ENCODE measurements at places on chromosomes 4 and X.

GRCh38 chr4:69640289-69640688 lies 847 bp upstream of the UGT2A2 start:
- DNase-seq = no peak

DNA sequence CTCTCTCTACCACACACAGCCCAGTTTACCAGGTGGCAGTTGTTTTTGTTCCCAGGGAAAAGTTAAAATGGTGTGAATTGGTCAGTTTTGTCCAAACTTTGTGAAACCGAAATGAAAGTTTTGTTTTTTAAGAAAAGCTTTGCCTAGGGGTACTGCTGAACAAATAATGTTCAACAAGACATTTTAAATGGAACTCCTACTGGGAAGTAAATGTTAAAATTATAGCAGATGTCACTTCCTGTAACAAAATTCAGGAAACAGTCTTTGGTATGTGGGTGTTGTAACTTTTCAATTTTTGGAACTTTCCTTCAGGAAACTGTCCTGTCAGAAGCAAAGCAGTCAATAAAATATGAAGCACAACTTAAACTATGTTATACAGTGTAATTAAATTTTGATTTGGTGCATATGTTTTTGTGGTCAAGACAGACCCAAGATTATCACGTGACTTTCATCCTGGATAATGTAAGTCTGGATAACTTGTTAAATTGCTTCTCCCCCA lies 79.5 kb downstream of the AFF1 start:
- DNase-seq = no peak

- DNase-seq = no peak
Measured at GRCh38 chrX:129000797-129001196, 522.5 kb downstream of the SMARCA1 start.

GRCh38 chr4:3009422-3009821 lies 46.1 kb downstream of the GRK4 start:
- DNase-seq = no peak

DNA sequence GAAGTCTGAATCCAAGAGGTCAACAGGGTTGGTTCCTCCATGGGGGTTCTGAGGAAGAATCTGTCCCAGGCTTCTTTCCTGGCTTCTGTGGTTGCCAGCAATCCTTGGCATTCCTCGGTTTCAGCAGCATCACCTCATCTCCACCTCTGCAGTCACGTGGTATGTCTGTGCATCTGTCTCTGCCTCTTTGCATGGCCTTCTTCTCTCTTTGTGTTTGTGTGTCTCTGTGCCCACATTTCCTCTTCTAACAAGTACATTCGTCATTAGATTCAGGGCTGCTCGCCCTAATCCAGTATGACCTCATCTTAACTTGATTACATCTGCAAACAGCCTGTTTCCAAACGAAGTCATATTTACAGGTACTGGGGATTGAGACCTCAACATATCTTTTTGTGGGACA lies 114.0 kb downstream of the BCOR start:
- no peak for DNase-seq

- no peak for DNase-seq
Measured at GRCh38 chr4:184470785-184471110, 3.6 kb downstream of the IRF2 start.

DNA sequence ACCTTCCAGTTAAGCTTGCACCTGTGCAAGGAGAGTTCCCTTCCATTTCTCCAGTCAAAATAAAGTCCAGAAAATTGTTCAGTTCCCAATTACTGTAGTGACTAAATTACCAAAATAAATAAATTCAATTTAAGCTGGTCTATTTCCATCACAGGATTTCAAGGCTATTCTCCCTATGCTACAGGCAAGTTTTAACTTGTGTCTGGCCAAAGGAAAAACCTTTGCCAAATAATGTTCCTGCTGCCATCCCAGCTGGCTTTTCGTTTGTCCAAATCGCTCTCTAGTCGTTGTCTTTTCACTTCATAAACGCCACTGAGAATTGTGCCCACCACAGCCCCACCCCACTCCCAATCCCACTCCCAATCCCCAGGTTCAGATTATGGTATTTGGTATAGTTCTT lies 2.4 kb downstream of the KCTD8 start:
- DNase-seq = no peak

GRCh38 chrX:368811-369562 lies 17.7 kb downstream of the PPP2R3B start:
- no peak for DNase-seq

DNA sequence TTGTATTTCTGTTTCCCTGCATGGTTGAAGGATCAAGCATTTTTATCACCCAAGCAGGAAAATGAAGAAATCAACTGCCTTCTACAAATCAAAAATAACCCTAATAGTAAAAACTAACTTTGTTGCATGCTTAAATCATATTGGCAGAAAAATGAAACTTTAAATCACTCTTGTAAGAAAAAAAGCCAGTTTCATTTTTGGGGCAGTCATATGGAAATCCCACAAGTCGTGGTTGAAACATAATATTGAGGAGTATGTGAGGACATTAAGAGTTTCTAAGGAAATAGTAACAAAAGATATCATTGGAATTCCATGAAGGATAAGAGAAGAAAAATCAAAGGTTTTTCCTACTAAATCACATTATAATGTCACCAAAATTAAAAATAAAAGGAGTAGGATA lies 8.4 kb downstream of the TEC start:
- DNase-seq = no peak

GRCh38 chr4:93267747-93268146 lies 560.8 kb upstream of the ATOH1 start:
- no peak for DNase-seq

GRCh38 chr4:124537971-124538370 lies 174.6 kb downstream of the ANKRD50 start:
- DNase-seq = no peak

DNA sequence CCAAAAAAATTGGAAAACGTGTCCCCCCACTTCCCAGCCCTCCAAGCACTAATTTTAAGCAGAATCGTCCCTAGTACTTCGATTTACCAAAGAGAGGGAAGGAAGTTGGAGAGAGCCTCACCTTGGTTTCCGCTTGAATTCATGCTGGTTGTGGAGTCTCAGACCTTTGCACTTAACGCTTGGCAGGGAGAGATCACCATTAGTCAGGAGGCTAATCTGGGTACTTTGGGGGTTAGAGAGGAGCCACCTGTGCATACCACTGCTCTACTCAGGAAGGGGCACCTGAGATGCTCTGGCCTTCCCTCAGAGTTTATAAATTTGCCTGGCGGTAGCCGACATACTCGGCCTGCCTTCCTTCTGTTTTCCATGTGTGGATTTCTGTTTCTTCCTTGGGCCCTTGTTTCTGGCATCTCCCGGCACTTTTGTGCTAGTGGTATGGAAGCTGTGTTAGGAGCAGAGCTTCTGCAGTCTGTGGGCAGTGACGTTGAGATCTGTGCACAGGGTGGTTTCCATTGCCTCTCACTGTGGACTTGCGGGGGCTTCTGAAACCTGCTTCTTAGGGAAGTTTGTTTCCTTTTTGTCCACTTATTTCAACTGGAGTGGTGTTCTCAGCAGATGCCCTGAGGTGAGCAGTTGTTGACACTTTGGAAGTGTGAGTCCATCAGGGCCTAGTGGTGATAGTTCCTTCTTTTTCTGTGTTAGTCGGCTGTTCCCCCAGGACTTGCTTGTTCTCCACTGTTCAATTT lies 104.2 kb downstream of the TMEM131L start:
- DNase-seq = no peak

DNA sequence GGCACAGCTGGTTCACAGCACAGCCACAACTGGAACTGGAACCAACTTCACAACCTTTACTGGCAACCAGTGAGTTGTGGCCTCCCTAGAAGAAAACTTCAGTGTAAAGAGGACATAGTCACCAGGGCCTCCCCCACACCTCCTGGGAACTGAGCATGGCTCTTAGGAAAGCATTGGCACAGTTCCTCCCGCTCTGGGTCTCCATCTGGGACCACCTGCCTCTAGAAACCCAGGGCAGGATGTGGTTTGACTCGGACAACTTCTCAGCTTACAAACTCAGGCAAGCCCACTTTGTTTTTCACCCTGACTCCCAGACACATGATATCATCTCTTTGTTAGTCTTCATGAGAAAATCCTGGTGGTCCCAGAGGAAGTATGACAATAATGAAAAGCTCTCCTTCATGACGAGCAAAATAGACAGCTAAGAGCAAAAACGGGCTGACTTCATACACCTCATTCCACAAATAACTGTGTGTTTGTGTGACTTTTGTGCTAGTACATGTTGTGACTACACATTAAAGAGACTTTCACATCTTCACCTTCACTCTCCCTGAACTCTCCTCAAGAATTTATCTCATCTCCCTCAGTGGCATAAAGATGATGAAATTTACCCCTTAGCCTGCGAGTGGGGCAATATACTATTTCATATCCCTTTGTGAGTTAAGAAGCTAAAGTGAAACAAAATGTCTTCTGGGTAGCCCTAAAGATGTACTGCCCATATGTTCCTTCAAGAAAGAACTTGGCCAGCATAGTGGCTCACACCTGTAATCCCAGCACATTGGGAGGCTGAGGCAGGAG lies 75.4 kb downstream of the SH3KBP1 start:
- DNase-seq = peak; percentile 54

DNA sequence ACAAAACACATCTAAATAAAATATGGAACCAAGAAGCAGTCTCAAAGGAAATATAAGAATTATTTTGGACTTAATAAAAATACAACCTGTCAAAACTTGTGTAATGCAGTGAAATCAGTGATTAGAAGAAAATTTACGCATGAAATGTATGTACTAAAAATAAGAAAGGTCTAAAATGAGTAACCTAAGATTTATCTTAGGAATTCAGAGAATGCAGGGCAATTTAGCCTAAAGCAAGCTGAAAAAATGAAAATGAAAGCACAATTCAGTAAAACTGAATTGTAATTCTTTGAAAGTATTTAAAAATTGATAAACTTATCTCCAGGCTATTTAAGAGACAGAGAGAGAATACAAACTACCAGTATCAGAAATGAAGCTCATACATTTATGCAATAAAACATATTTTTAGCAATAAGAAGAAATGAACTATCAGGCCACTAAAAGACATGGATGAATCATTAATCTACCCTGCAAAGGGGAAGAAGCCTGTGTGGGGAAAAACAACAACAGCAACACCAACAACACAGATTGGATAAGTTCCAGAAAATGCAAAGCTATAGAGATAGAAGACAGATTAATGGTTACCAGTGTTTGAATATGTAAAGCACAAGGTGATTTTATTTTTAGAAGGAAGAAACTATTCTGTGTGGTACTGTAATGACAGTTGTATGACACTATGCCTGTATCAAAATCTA lies 442.0 kb upstream of the ADGRL3 start:
- DNase-seq = no peak

DNA sequence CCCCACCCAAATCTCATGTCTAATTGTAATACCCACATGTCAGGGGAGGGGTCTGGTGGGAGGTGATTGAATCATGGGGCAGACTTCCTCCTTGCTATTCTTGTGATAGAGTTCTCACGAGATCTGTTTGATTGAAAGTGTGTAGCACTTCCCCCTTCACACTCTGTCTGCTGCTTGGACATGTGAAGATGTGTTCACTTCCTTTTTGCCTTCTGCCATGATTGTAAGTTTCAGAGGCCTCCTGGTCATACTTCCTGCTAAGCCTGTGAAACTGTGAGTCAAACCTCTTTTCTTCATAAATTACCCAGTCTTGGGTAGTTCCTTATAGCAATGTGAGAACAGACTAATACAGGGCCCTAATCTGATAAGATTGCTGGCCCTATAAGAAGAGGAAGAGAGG lies 1514.8 kb downstream of the RPA4 start:
- DNase-seq = no peak

GRCh38 chr4:182348779-182349326 lies 105.7 kb downstream of the TENM3 start:
- no peak for DNase-seq

DNA sequence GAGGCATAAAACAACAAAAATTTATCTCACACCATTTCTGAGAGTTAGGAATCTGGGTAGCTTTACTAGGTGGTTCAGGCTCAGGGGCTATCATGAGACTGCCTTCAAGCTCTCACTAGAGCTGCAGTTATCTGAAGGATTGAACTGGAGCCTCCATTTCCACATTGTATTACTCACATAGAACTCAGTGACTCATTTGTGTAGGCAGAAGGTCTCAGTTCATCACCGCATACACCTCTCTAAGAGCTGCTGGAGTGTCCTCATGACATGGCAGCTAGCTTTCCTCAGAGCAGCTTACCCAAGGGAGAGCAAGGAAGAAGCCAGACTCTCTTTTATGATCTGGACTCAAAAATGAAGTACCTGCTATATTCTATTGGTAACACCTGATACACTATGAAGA lies 389.2 kb downstream of the IQCM start:
- DNase-seq = no peak

DNA sequence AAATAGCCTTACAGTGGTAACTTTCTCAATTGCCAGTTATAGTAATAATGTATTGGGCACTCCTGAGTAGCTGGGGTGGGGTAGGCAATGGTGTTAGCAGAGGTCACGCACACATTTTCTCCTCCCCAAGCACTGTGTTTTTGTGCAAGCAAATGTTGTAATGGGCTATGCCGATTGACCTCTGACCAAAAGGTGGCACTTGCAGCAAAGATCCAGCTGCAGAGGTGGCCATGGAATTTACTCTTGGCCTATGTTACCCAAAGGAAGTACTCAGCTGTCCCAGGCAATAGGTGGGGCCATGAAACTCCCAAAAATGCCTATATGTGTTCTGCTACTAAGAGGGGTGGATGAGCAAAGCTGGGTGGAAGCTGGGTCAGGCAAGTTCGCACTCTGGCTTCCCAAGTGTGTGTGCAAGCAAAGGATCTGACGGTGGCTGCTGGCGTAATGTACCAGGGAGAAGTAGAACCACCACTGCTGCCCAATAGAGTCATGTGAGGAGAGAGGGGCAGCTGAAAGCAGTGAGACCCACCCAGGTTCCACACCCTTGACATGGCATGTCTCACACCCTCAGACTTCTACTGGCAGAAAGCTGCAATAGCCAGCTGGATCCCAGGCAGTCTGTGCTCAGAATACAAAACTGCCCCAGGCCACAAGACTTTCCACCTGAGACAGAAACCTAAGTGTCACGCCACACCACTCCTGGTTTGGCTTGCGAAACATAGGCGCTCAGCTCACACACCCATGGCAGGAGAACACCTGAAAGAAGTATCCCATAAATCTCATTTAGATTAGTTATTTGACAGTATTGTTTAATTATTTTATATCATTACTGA lies 353.3 kb upstream of the EMCN start:
- no peak for DNase-seq

- no peak for DNase-seq
Measured at GRCh38 chr4:149708513-149709130, 107.0 kb downstream of the IQCM start.

DNA sequence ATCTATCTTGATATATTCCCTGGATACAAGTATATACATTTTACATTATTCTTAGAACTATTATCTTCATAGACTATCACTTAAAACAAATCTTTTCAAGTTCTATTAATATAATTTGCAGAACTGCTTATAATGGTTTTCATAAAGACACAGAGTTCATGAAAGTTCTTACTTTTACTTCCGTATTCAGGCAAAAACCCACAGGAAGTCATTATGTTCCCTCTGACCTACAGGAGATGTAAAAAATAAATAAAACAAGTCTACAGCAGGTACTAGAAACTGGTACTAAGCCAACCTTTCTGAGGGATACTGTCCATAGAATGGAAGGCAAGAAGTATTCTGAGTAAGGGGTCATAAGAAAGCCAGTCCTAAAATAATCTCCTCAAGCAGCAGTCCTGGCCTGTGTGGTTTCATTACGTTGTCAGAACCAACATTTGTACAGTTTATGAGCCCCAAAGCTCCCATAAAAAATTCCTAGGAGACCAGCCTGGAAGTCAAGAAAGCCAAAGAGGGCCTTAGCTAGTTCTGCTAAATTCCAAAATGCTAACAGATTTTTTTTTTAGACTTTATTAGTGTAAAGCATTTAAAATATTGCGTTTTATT lies 68.6 kb downstream of the CAMK2D start:
- DNase-seq = no peak

- DNase-seq = no peak
Measured at GRCh38 chr4:76558396-76559235, 123.6 kb downstream of the SHROOM3 start.

GRCh38 chr4:121726642-121727268 lies 30.0 kb upstream of the ANXA5 start:
- peak; percentile 73 for DNase-seq

Measured in lung (tissue), 17 donors.